ENCODE measurements at places on chromosomes 5 and 9. TPM values are rescaled to one million over a fixed set of nuclear protein-coding genes. Genes with fewer than 3 reads are reported as not detected.

DNA sequence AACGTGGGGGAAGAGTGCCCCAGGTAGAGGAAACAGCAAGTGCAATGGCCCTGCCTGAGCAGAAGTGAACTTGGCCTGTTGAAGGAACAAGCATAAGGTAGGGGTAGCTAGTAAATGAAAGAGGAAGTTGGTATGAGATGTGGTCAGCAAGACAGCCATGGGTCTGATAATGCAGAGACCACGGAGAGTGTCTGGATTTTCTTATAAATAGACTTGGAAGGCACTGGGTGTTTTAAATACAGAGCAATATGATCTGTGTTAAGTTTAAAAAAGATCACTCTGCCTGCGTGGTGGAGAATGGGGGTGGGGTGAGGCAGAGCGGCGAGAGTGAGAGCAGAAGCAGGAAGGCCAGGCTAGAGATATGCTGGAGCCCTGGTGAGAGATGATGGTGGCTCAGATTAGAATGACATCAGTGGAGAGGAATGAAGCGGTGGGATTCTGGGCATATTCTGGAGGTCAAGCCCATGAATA, 4.2 kb downstream of the ADAM19 start:
- H3K4me3 ChIP-seq, result no peak overlapping the region
- no peak for DNase-seq

GRCh38 chr5:87729781-87730180, 317.1 kb upstream of the CCNH start:
- no peak overlapping the region for H3K27ac ChIP-seq
- no peak overlapping the region for H3K4me3 ChIP-seq
- no peak for DNase-seq

GRCh38 chr9:131799177-131799823, 59.4 kb upstream of the RAPGEF1 start:
- peak; percentile 10 for DNase-seq
- H3K36me3 ChIP-seq, result no peaks in the 10 kb centered on the region
- no peak overlapping the region for H3K27ac ChIP-seq
- no peaks in the 10 kb centered on the region for H3K4me1 ChIP-seq
- H3K27me3 ChIP-seq, result peaks cover 69% of the 10 kb centered on the region
- H3K4me3 ChIP-seq, result no peak overlapping the region

- no peaks in the 10 kb centered on the region for H3K27me3 ChIP-seq
- no peak for DNase-seq
- no peak overlapping the region for H3K4me3 ChIP-seq
- no peak overlapping the region for H3K27ac ChIP-seq
- H3K4me1 ChIP-seq, result no peaks in the 10 kb centered on the region
Measured at GRCh38 chr9:30913331-30913730, 1471.1 kb upstream of the ACO1 start.

DNA sequence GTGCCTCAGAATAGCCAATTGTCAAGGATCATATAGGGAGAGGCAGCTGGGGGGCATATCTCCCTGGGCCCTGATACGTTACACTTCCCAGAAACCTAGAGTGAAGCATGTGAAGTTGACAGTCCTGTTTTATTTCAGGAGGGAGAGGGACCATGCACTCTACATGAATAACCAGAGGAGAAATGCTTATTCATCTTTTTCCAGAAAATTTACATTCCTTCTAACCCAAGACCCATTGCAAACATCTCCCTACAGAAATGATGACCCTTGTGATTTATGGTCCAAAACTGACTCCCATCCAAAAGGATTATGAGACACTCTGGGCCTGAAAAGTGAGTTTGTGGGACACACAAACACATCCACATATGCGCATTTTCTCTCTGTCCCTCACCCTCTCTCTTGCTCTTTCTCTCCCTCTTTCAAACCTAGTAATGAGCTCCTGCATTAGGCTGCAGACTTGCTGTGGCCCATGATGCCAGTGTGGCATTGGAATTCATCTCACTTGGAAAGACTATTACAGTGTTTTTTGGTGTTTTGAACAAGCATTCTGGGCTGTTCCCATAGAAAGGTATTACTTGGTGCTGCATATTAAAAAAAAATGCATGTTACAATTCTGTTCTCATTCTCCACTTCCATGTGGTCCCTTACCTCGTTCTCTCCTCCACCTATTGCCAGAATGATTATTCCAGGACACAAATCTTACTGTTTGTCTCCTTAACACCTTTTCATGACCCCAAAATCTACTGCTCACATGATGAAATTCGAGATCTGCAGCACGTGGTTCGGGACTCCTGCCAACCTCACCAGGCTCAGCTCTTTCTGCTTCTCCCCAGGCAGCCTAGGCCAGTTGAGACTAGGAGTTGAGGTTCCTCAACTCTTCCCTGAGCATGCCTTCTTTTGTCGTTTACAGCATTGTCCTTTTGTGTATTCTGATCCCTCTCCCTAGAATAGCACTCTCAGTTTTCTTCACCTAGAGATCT, 451.3 kb upstream of the KLF4 start:
- no peak for DNase-seq
- 0 out of 2 replicates have a peak, but pooled peaks cover 4% of the 10 kb centered on the region for H3K4me1 ChIP-seq
- H3K27me3 ChIP-seq, result no peaks in the 10 kb centered on the region
- H3K36me3 ChIP-seq, result no peaks in the 10 kb centered on the region
- H3K4me3 ChIP-seq, result no peak overlapping the region

DNA sequence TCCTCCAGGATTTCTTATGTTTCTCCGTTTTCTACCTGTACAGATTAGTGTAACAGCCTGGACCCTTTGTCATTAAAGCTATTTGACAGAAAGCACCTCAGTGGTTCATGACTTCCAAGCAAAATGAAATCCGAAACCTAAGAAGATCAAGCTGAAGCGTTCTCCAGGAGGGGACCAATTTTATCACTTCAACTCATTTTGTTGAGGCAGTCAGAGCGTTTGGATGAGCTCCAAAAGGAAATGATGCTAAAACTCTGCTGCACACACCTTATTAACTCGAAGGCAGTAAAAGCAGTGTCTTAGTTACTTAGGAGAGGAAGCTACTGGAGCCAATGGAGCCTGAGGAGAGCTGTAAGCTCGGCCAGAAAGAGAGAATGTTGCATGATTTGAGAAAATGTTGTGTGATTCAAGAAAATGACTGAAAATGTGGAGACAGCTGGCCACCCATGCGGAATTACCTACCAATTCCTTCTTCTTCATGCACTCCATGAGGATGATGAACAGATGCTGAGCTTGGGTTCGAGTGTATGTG, 346.7 kb upstream of the KLF9 start:
- no peak overlapping the region for H3K4me3 ChIP-seq
- H3K36me3 ChIP-seq, result no peaks in the 10 kb centered on the region
- H3K4me1 ChIP-seq, result no peaks in the 10 kb centered on the region
- no peak for DNase-seq
- H3K27ac ChIP-seq, result no peak overlapping the region

DNA sequence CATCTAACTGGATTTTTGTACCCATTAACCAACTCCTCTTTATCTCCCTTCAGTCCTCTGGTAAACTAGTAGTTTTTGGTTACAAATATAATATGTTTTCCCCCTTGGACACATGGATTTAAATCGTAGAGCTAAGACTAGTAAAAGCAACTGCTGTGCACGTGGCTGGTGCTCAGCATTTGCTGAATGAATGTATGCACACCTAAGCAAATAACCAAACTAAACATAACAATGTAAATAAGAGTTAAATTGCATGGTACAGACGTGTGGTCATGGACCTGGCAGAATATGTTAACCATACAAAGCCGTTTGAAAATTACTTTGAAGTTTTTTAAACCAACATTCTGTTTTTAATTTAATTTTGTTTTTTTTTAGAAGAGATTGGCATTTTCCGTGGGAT, 65.2 kb upstream of the FYB1 start:
- H3K4me1 ChIP-seq, result no peaks in the 10 kb centered on the region
- H3K27ac ChIP-seq, result no peak overlapping the region
- no peaks in the 10 kb centered on the region for H3K27me3 ChIP-seq

DNA sequence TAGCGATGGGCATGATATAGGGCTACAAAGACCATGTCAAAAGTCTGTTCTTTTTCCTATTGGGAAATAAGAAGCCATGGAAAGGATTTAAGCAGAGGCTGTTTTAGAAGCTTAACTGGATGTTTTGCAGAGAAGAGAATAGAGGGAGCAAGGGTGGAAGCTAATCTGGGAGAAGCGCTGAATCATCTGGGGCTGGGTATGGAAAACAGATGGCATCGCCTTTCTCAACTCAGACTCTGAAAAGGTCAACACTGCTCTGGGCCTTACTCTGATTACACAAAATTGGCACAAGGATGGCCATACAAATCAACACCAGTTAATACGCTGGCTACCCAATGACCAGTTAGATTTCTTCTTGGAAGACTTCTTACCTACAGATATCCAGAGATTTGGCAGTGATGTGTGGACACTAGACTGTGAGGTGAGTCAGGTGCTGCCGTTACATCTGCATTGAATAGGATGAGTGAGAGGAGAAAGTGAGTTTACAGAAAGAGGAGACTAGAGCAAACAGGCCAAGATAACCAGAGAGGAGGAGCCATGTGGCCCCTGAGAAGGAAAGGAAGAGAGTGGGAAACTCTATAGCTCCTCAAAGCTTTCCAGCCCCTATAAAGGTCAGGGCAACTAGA, 6.2 kb upstream of the TCERG1 start:
- DNase-seq, result no peak
- H3K4me1 ChIP-seq, result no peaks in the 10 kb centered on the region
- H3K4me3 ChIP-seq, result no peak overlapping the region
- no peaks in the 10 kb centered on the region for H3K36me3 ChIP-seq

DNA sequence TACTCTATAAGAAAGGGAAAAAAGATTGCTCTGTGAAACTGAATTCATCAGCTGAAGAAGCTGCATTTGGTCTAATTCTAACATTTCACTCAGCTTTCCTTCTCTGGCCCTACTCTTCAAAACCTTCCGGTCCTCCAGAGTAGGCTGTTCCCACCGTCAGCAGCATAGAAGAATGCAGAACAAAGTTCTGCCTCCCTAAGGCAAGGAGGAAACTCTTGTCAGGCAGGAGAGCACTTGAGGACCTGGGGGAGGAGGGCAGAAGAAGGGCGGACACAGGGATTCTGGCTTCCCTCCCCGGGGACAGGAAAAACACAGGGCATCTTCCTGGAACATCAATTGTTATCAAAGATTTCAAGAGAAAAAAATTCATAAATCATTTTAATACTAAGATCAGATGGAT, 69.2 kb upstream of the SHB start:
- no peak overlapping the region for H3K4me3 ChIP-seq
- H3K27ac ChIP-seq, result no peak overlapping the region
- no peak for DNase-seq
- H3K27me3 ChIP-seq, result peaks cover 48% of the 10 kb centered on the region
- no peaks in the 10 kb centered on the region for H3K36me3 ChIP-seq
- no peaks in the 10 kb centered on the region for H3K4me1 ChIP-seq

GRCh38 chr5:139760066-139761056, 35.2 kb upstream of the PSD2 start:
- H3K27me3 ChIP-seq, result no peaks in the 10 kb centered on the region
- DNase-seq, result no peak
- no peaks in the 10 kb centered on the region for H3K36me3 ChIP-seq
- no peak overlapping the region for H3K4me3 ChIP-seq

- no peaks in the 10 kb centered on the region for H3K27me3 ChIP-seq
- no peaks in the 10 kb centered on the region for H3K36me3 ChIP-seq
- DNase-seq, result no peak
- no peak overlapping the region for H3K4me3 ChIP-seq
- H3K4me1 ChIP-seq, result no peaks in the 10 kb centered on the region
Measured at GRCh38 chr9:36966371-36967097, 67.5 kb downstream of the PAX5 start.

DNA sequence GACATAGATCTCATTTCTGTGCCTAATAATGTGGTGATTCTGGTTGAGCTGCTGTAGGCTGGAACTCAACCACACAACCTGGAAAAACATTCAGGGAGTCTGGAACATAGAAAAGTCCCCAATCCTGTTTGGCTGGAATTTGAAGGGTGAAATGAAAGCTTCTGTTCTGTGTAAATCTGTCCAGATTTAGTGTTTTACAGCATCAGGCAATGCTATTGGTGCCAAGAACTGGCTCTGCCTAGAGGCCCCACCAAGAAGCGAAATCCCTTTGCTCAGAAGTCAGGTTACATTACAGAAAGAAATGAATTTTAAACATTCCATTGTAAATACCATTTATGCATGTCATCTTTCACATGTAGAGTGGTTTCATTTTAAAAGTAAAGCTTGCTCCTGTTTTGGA, 56.3 kb downstream of the TMEM174 start:
- H3K4me1 ChIP-seq, result no peaks in the 10 kb centered on the region
- no peaks in the 10 kb centered on the region for H3K36me3 ChIP-seq
- H3K27me3 ChIP-seq, result no peaks in the 10 kb centered on the region
- no peak overlapping the region for H3K4me3 ChIP-seq
- no peak for DNase-seq

GRCh38 chr5:172833686-172834414, at the start of gene ERGIC1:
Gene ERGIC1 (plus strand): TSS chr5:172834251. CDS start chr5:172834414, 163 bp downstream.
- H3K27me3 ChIP-seq, result no peaks in the 10 kb centered on the region
- H3K36me3 ChIP-seq, result no peaks in the 10 kb centered on the region
- H3K4me3 ChIP-seq, result peak within 1 kb of the TSS; percentile 95
- peak; percentile 39 for DNase-seq
- H3K27ac ChIP-seq, result peak within 1 kb of the TSS; percentile 56
- peaks cover 9% of the 10 kb centered on the region for H3K4me1 ChIP-seq

DNA sequence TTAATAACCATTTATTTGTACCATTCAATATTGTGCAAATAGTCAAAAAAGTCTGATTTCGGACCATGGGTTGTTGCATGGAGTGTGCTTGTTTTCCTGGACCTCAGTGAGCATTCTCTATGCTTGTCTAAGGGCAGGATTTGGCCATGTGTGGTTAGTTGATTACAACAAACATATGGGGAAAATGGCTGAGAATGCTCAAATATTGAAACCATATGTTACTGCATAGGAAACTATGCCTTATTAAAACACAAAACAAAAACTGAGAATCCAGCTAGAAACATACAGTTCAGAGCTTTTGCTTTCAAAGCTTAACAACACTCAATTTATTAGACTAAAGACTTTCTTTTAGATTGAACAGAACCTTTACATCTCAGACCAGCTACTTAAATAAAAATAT, 928.3 kb downstream of the NR2F1-AS1 start:
- no peak overlapping the region for H3K4me3 ChIP-seq
- no peaks in the 10 kb centered on the region for H3K27me3 ChIP-seq
- H3K36me3 ChIP-seq, result no peaks in the 10 kb centered on the region
- H3K27ac ChIP-seq, result no peak overlapping the region

DNA sequence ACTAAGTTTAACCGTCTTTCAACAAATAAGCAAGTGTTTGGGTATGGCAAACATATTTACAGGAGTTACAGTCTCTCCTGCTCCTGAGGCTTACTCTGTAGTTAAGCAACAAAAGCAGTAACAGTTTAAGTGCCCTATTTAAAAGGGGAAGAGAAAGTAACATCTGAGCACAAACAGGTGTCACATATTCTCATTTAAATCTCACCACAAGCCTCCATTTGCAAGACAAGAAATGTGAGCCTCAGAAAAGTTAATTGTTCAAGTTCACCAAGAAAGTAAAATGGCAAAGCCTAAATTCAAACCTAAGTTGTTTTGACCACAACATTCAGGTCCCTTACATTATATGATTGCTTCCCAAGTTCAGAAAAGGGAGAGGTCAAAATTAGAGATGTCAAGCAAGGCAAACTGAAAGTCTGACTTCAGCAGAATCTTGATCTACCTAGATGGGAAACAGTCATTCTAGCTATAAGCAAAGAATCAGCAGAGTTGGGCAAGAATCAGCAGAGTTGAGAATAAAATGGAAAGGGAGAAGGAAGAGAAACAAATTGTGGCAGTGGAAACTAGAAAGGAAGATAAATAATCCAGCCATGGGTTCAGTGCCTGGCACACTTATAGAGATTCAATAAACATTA, 93.4 kb downstream of the STRBP start:
- no peak overlapping the region for H3K27ac ChIP-seq
- H3K27me3 ChIP-seq, result no peaks in the 10 kb centered on the region
- H3K4me3 ChIP-seq, result no peak overlapping the region
- no peak for DNase-seq
- 0 out of 2 replicates have a peak, but pooled peaks cover 4% of the 10 kb centered on the region for H3K36me3 ChIP-seq

Gene RASGEF1C
- 1.2 TPM for total RNA-seq

Gene BARX1
- not detected for total RNA-seq

Gene NUTM2F
- not detected for total RNA-seq

Gene CDH10
- total RNA-seq, result not detected

Gene PAEP
- total RNA-seq, result not detected

Gene PPP2R2B
- total RNA-seq, result not detected

Gene SLC1A1
- total RNA-seq, result 6.8 TPM

Gene GPR151
- total RNA-seq, result not detected

Data from HCT116 (cell line).